Adrenal gland (tissue), 19 donors: ENCODE measurements at places on chromosomes 11 and 22. TPM values are rescaled to one million over a fixed set of nuclear protein-coding genes. Genes with fewer than 3 reads are reported as not detected.

C11orf16 gene
- not detected for total RNA-seq

HORMAD2 gene
- total RNA-seq: not detected

SCO2 gene
- 1.2 TPM for total RNA-seq

RIMBP3B gene
- 0.06 TPM for total RNA-seq

SEZ6L gene
- total RNA-seq: 0.29 TPM

OR5AK2 gene
- not detected for total RNA-seq

RAB39A gene
- 0.12 TPM for total RNA-seq

MAP6 gene
- total RNA-seq: 23.7 TPM

F2 gene
- not detected for total RNA-seq

PKNOX2 gene
- 1.2 TPM for total RNA-seq

GGTLC2 gene
- total RNA-seq: not detected

SYCE3 gene
- total RNA-seq: 0.87 TPM

STK33 gene
- total RNA-seq: 21.9 TPM

- no peaks in the 10 kb centered on the region for H3K4me1 ChIP-seq
- H3K27me3 ChIP-seq: no peaks in the 10 kb centered on the region
- H3K27ac ChIP-seq: no peak overlapping the region
- no peaks in the 10 kb centered on the region for H3K36me3 ChIP-seq
- no peak overlapping the region for H3K4me3 ChIP-seq
These were observed 266.0 kb upstream of the NARS2 start for GRCh38 chr11:78840623-78841022.

DNA sequence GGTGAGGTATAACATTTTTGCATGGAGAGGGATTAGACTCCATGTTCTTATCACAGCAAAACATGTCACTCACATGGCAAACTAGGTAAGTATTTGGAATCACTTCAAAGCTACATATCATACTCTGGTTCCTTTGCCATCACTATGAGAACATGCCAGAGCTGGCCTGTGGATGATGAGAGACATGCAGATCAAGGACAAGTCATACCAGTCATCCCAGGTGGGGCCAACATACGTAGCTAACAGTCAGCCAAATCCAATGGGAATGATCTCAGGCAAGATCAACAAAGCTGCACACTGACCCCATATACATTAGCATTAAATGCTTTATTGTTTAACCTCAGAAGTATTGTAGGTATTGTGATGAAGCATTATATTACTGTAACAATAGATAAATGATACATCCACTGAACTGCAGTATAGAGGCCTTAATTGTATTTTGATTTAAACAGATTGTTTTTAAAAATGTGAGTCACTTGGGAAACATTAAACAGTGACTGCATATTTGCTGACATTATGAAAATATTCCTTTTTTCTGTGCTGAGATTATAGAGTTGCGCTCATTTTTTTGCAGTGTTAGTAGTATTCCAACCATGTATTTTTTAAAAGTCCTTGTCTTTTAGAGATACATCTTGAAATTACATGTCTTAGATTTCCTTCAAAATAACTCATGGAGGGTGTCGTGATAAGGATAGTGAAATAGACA lies 37.3 kb upstream of the ARL14EP start:
- no peak for DNase-seq
- H3K27ac ChIP-seq: no peak overlapping the region
- H3K4me3 ChIP-seq: no peak overlapping the region
- H3K4me1 ChIP-seq: no peaks in the 10 kb centered on the region
- no peaks in the 10 kb centered on the region for H3K27me3 ChIP-seq
- H3K36me3 ChIP-seq: no peaks in the 10 kb centered on the region

DNA sequence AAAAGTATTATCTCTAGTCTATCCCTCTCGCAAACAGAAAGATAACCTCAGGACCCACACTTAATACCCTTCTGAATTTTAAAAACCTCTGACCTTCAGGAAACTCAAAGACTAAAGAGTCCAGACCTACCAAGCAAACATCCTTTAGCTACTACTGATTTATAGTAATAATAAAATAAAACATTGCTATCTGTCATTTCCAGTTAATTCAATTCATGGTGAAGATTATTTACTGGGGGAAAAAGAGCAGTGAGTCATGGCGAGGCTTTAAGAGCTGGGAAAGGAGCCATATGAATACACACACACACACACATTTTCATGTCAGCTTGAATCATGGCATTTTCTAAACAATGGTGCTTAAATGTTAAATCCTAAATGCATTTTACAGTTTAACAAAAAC lies 87.1 kb downstream of the FAM76B start:
- H3K27ac ChIP-seq: no peak overlapping the region
- no peak overlapping the region for H3K4me3 ChIP-seq
- no peaks in the 10 kb centered on the region for H3K27me3 ChIP-seq

DNA sequence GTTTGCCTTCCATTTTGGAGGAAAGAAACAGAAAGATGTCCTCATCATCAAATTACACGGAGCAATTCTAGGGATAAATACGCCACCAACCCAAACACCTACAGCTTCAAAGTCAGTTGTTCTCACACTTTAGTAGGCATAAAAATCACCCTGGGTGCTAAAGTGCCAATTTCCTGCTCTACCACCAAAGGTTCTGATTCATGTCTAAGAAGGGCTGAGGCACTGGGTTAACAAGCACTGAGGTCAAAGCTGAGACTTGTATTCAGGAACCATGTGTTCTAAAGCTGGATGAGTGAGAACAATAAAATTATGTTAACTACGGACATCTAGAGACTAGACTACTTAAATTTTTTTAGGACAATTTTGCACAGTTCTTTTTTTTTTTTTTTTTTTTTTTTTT lies 127.6 kb downstream of the MPPED2 start:
- H3K27me3 ChIP-seq: no peaks in the 10 kb centered on the region
- DNase-seq: no peak
- no peaks in the 10 kb centered on the region for H3K36me3 ChIP-seq
- no peak overlapping the region for H3K4me3 ChIP-seq
- no peak overlapping the region for H3K27ac ChIP-seq

- peaks cover 4% of the 10 kb centered on the region for H3K4me1 ChIP-seq
- DNase-seq: peak; percentile 58
- no peak overlapping the region for H3K27ac ChIP-seq
- H3K36me3 ChIP-seq: no peaks in the 10 kb centered on the region
These were observed 11.2 kb upstream of the IGLL1 start for GRCh38 chr22:23591201-23591791.

- H3K36me3 ChIP-seq: no peaks in the 10 kb centered on the region
- H3K4me3 ChIP-seq: no peak overlapping the region
- no peaks in the 10 kb centered on the region for H3K27me3 ChIP-seq
- H3K4me1 ChIP-seq: no peaks in the 10 kb centered on the region
These were observed 28.9 kb downstream of the DEUP1 start for GRCh38 chr11:93359396-93359795.

DNA sequence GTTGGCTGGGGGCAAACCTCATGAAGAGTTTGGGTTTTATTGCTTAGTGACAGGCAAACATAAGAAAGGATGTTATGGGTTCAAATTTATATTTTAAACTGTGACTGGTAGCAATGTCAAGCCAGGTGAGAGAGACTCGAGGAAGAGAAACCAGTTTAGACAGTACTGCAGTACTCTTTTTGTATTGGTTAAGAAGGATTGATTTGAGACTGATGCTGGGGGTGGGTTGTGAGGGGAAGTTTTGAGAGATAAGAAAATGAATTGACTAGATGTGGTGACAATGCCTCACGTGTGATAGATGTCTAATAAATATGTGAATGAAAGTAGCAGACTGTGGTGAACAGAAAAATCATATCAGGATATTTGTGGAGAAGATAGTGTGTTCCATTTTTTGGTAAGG lies 142.4 kb downstream of the DDX10 start:
- DNase-seq: no peak
- H3K27ac ChIP-seq: no peak overlapping the region
- no peaks in the 10 kb centered on the region for H3K4me1 ChIP-seq
- H3K27me3 ChIP-seq: no peaks in the 10 kb centered on the region

DNA sequence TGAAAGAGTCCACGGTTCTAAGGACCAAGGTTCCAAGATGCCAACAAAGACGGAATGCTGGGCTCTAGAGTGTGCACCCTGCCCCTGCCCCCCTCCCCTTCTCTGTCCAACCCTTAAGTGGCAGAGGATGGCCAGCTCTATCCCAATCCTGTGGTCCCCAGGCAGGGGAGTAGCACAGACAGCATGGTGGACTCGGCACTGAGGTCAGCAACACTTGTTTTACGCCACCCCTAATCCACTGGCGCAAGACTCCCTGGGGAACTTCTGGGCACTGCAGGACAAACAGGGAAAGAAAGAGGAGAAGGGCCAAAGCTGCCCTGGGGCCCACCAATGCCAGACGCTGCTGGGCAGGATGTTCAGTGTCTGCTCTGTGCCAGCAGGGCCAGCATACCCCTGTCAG lies 18.9 kb downstream of the GDPD5 start:
- H3K27me3 ChIP-seq: no peaks in the 10 kb centered on the region
- DNase-seq: no peak
- no peak overlapping the region for H3K4me3 ChIP-seq
- no peak overlapping the region for H3K27ac ChIP-seq

GRCh38 chr11:111153194-111153593 lies 92.3 kb upstream of the POU2AF2 start:
- H3K4me1 ChIP-seq: no peaks in the 10 kb centered on the region
- H3K27ac ChIP-seq: no peak overlapping the region
- no peak overlapping the region for H3K4me3 ChIP-seq
- DNase-seq: no peak

GRCh38 chr11:82988936-82989627 lies 82.6 kb downstream of the RAB30 start:
- peak overlapping the region; percentile 54 for H3K27ac ChIP-seq
- H3K36me3 ChIP-seq: no peaks in the 10 kb centered on the region
- peaks cover 11% of the 10 kb centered on the region for H3K4me1 ChIP-seq
- peak; percentile 33 for DNase-seq
- H3K27me3 ChIP-seq: no peaks in the 10 kb centered on the region
- H3K4me3 ChIP-seq: no peak overlapping the region

GRCh38 chr22:50508897-50509296 lies 873 bp downstream of the NCAPH2 start:
- no peak for DNase-seq
- no peaks in the 10 kb centered on the region for H3K36me3 ChIP-seq
- peak overlapping the region; percentile 97 for H3K27ac ChIP-seq

- H3K4me3 ChIP-seq: no peak overlapping the region
- no peaks in the 10 kb centered on the region for H3K4me1 ChIP-seq
- no peak for DNase-seq
- no peaks in the 10 kb centered on the region for H3K36me3 ChIP-seq
- H3K27me3 ChIP-seq: no peaks in the 10 kb centered on the region
- no peak overlapping the region for H3K27ac ChIP-seq
These were observed 88.5 kb downstream of the ALX4 start for GRCh38 chr11:44221456-44221855.

GRCh38 chr11:65927904-65928397 lies 8.7 kb downstream of the DRAP1 start:
- peak overlapping the region; percentile 52 for H3K27ac ChIP-seq
- DNase-seq: no peak
- H3K4me3 ChIP-seq: no peak overlapping the region
- peaks cover 2% of the 10 kb centered on the region for H3K36me3 ChIP-seq
- no peaks in the 10 kb centered on the region for H3K4me1 ChIP-seq
- no peaks in the 10 kb centered on the region for H3K27me3 ChIP-seq

- no peak for DNase-seq
- no peak overlapping the region for H3K27ac ChIP-seq
- H3K4me1 ChIP-seq: no peaks in the 10 kb centered on the region
- peaks cover 6% of the 10 kb centered on the region for H3K27me3 ChIP-seq
These were observed 85.2 kb upstream of the IGLL5 start for GRCh38 chr22:22802339-22802970.

- no peaks in the 10 kb centered on the region for H3K27me3 ChIP-seq
- no peak overlapping the region for H3K4me3 ChIP-seq
- H3K4me1 ChIP-seq: peaks cover 9% of the 10 kb centered on the region
- peak; percentile 69 for DNase-seq
- peaks cover 3% of the 10 kb centered on the region for H3K36me3 ChIP-seq
These were observed 8.9 kb upstream of the FXYD2 start for GRCh38 chr11:117833401-117833891.
